ENCODE measurements at places on chromosomes 6 and 20. TPM values are rescaled to one million over a fixed set of nuclear protein-coding genes. Genes with fewer than 3 reads are reported as not detected.

The TTBK1 gene
- 29.9 TPM for polyA plus RNA-seq

The VEGFA gene
- 49.9 TPM for polyA plus RNA-seq

The CCDC170 gene
- polyA plus RNA-seq: 5.9 TPM

The SPINT4 gene
- polyA plus RNA-seq: not detected

The LAMA2 gene
- polyA plus RNA-seq: 23.9 TPM

The ARMC2 gene
- 11.8 TPM for polyA plus RNA-seq

The IL17F gene
- not detected for polyA plus RNA-seq

The TRIM10 gene
- 0.14 TPM for polyA plus RNA-seq

The HLA-DPA1 gene
- 13.7 TPM for polyA plus RNA-seq

The LAMP5 gene
- 74.5 TPM for polyA plus RNA-seq

The HRH3 gene
- polyA plus RNA-seq: 10.1 TPM

The TMC2 gene
- 3.5 TPM for polyA plus RNA-seq

The APOM gene
- 9.5 TPM for polyA plus RNA-seq

The RUNX2 gene
- polyA plus RNA-seq: 2.2 TPM

The SALL4 gene
- polyA plus RNA-seq: 1.4 TPM

The FILIP1 gene
- polyA plus RNA-seq: 2.6 TPM

The IMPG1 gene
- 0.73 TPM for polyA plus RNA-seq

The JARID2 gene
- 25.5 TPM for polyA plus RNA-seq

The CRISP2 gene
- polyA plus RNA-seq: 2.5 TPM

The FAM83B gene
- 0.06 TPM for polyA plus RNA-seq

The CGA gene
- 1.9 TPM for polyA plus RNA-seq

The MATN4 gene
- 9.9 TPM for polyA plus RNA-seq

The WFDC5 gene
- polyA plus RNA-seq: 0.33 TPM

The CASS4 gene
- polyA plus RNA-seq: 1.1 TPM

The HLA-DQA1 gene
- 0.32 TPM for polyA plus RNA-seq

The LY6G6D gene
- 0.51 TPM for polyA plus RNA-seq

The FOXC1 gene
- 15.1 TPM for polyA plus RNA-seq

The HAO1 gene
- polyA plus RNA-seq: not detected
